SJSA1 (cell line): ENCODE measurements at places on chromosomes 7 and 10. TPM values are rescaled to one million over a fixed set of nuclear protein-coding genes. Genes with fewer than 3 reads are reported as not detected.

The CALHM1 gene
- not detected in 2 replicates for total RNA-seq

The NPSR1 gene
- not detected in 2 replicates for total RNA-seq

The SHTN1 gene
- 5.5 and 6.5 TPM in 2 replicates for total RNA-seq

The CPA1 gene
- total RNA-seq = not detected in 2 replicates

The COBL gene
- not detected in 2 replicates for total RNA-seq

The REPIN1 gene
- 55.7 and 62.4 TPM in 2 replicates for total RNA-seq

The NEUROD6 gene
- not detected in 2 replicates for total RNA-seq

DNA sequence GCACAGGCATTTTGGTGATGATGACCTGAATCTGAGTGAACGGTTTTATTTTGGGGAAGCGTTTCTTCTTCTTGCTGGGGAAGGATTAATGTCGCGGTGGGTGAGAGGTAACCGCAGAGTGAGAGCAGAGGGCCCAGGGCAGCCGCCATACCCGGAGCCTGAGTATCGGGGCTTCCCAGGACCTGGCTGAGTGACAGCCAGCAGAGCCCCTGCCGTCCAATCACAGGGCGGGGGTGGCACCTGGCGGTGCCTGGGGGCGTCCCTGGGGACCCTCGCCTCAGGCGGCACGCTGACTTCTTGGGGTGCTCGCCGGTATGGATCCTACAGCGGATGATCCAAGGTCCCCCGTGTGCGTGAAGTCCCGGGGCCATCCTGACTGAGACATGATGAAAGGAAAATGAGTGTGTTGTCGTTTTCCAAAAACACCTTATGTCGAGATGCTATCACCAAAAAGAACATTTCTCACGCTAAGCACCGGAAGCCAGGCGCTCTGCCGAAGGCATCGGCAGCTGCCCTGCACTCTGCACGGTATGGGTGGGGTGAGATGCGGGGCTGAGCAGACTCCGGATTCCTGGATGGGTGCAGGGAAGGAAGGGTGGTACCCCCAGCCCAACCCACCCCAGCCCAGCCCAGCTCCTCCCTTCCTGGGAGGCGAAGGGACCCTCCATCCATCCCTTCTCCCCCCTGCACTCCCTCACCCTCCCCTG lies 227.9 kb upstream of the SHH start:
- no peak overlapping the region for H3K27ac ChIP-seq
- H3K4me3 ChIP-seq = no peak overlapping the region
- no peak for DNase-seq
- H3K4me1 ChIP-seq = no peaks in the 10 kb centered on the region
- H3K36me3 ChIP-seq = no peaks in the 10 kb centered on the region
- H3K27me3 ChIP-seq = peaks cover 10% of the 10 kb centered on the region

DNA sequence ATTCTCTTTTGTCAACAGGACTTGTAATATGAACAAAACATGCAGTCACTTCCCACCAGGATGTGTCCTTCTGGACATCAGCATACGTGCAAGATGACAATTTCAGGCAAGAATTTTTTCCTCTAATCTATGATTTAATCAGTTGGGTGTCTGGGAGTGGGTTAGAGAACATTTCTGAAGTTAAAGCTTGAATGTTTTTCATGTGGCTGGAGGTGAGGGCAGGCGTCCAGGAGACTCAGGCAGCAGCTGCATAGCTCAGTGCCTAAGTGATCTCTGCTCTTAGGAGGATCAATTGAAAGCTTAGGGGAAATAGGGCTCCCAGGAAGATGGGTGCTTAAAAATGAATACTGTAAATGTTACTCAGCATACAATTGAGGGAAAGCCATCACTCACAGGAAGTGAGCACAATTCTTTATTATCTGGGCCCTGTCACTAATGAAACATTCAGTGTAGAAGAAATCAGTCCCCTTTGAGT lies 457.6 kb upstream of the KLF6 start:
- H3K36me3 ChIP-seq = no peaks in the 10 kb centered on the region
- peak overlapping the region; percentile 96 for H3K27ac ChIP-seq
- H3K4me1 ChIP-seq = peaks cover 51% of the 10 kb centered on the region
- H3K27me3 ChIP-seq = no peaks in the 10 kb centered on the region

DNA sequence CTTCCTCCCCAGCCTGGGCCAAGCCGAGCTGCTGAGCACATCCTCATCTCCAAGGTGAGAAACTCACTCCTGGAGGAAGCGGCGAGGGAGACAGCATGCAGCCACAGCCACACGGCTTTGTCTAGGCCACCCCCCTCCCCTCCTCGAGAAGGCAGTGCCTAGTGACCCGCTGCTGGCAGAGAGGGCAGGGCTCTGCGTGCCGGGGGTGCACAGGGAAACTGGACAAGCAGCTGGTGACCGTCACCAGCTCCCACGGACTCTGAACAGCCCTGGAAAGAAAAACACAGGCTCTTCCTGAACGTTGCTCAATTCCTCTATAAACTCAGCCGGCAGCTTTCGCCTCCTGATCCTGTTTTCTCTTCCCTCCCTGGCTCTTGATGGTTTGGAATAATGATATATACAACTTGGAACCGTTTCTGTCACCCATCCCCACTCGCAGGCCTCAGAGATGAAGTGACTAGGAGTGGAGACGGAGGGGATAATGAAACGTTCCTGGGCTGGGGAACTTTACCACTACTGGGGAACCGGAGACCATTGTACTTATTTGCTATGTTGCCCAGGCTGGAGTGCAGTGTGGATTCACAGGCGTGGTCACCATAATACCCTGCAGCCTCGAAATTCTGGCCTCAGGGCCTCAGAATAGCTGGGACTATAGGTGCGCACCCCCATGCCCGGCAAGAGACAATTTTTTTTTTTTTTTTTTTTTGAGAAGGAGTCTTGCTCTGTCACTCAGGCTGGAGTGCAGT lies 19.3 kb downstream of the PAPOLB start:
- no peaks in the 10 kb centered on the region for H3K36me3 ChIP-seq
- H3K4me1 ChIP-seq = no peaks in the 10 kb centered on the region
- H3K27ac ChIP-seq = no peak overlapping the region
- peaks cover 10% of the 10 kb centered on the region; the same call in 1 of the 2 replicates for H3K27me3 ChIP-seq

- H3K4me1 ChIP-seq = 0 out of 2 replicates have a peak, but pooled peaks cover 3% of the 10 kb centered on the region
- H3K36me3 ChIP-seq = no peaks in the 10 kb centered on the region
- no peak overlapping the region for H3K27ac ChIP-seq
These were observed 174.0 kb upstream of the TCF7L2 start for GRCh38 chr10:112775892-112776674.

- DNase-seq = no peak
- peaks cover 82% of the 10 kb centered on the region for H3K36me3 ChIP-seq
- no peak overlapping the region for H3K27ac ChIP-seq
- H3K4me3 ChIP-seq = no peak overlapping the region
- no peaks in the 10 kb centered on the region for H3K27me3 ChIP-seq
These were observed 18.1 kb downstream of the NOC3L start for GRCh38 chr10:94344522-94345122.

DNA sequence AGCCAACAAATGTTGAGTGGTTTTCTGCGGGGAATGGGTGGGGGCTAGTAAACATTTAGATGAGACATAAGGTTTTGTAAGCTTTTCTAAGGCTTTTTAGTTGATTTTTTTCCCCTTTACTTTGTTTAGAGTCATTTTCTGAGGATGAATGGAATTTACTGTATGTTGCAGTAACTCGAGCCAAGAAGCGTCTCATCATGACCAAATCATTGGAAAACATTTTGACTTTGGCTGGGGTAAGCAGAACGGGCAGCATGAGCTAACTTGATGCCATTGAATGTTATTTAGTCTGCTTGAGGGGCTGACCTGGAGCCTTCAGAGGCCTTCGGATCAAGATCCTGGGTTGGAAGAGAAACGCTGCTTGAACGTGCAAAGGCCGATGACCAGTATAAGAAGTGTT lies 37.3 kb downstream of the FBH1 start:
- peaks cover 91% of the 10 kb centered on the region for H3K36me3 ChIP-seq
- H3K4me1 ChIP-seq = no peaks in the 10 kb centered on the region
- no peak overlapping the region for H3K27ac ChIP-seq
- H3K4me3 ChIP-seq = no peak overlapping the region
- H3K27me3 ChIP-seq = no peaks in the 10 kb centered on the region
- DNase-seq = no peak

- H3K27ac ChIP-seq = no peak overlapping the region
- DNase-seq = no peak
- H3K4me1 ChIP-seq = no peaks in the 10 kb centered on the region
- H3K36me3 ChIP-seq = no peaks in the 10 kb centered on the region
- H3K4me3 ChIP-seq = no peak overlapping the region
These were observed 191.8 kb downstream of the HTR7 start for GRCh38 chr10:90665905-90666662.

GRCh38 chr10:118482393-118483331 lies 112.8 kb downstream of the PRLHR start:
- no peaks in the 10 kb centered on the region for H3K27me3 ChIP-seq
- H3K4me1 ChIP-seq = no peaks in the 10 kb centered on the region
- no peak for DNase-seq
- H3K4me3 ChIP-seq = no peak overlapping the region

GRCh38 chr10:107701943-107702342 lies 537.4 kb upstream of the SORCS1 start:
- H3K27me3 ChIP-seq = no peaks in the 10 kb centered on the region
- peak; percentile 4 for DNase-seq
- no peaks in the 10 kb centered on the region for H3K4me1 ChIP-seq
- H3K36me3 ChIP-seq = no peaks in the 10 kb centered on the region
- no peak overlapping the region for H3K4me3 ChIP-seq

- H3K27me3 ChIP-seq = no peaks in the 10 kb centered on the region
- peaks cover 7% of the 10 kb centered on the region; the same call in 1 of the 2 replicates for H3K4me1 ChIP-seq
- H3K4me3 ChIP-seq = no peak overlapping the region
- no peak for DNase-seq
- H3K27ac ChIP-seq = no peak overlapping the region
These were observed 410.1 kb downstream of the SUGCT start for GRCh38 chr7:40544871-40545303.

- no peaks in the 10 kb centered on the region for H3K4me1 ChIP-seq
- no peak overlapping the region for H3K4me3 ChIP-seq
- H3K27ac ChIP-seq = no peak overlapping the region
- 0 out of 2 replicates have a peak, but pooled peaks cover 5% of the 10 kb centered on the region for H3K27me3 ChIP-seq
These were observed 92.4 kb upstream of the SGCE start for GRCh38 chr7:94748376-94748775.

- H3K27me3 ChIP-seq = no peaks in the 10 kb centered on the region
- H3K4me3 ChIP-seq = no peak overlapping the region
- no peak overlapping the region for H3K27ac ChIP-seq
These were observed 47.3 kb upstream of the INSYN2A start for GRCh38 chr10:127243490-127244272.

DNA sequence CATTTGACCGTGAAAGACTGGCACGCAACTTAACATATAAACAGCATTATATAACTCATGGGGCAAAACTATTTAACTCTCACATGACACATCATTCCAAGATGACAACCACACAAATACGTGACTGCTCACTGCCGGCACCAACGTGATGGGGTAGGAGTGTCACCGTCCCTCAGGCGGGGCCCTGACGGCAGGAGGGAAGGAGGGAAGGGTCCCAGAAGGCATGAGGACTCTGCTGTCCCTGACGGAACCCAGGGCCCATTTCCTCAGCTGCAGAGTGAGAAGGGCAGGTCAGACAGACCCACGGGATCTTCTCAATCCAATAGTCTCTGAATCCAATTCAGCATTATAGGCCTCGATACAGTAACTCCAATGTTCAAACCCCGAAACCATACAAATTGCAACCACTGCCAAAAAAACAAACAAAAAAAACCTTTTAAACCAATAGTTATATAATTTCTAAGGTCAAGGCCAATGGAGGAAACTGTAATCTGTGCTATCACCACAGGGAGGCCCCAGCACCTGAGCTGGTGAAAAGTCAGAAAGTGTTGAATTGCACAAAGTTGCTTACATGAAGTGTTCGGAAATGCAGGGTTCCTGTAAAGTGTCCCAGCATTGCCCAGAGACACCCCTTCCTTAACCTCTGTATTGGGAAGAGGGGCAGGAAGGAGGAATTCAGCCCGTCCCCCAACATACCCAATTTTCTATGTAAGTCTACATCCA lies 137.4 kb downstream of the TNS3 start:
- no peak for DNase-seq
- H3K27me3 ChIP-seq = no peaks in the 10 kb centered on the region
- H3K4me1 ChIP-seq = peaks cover 24% of the 10 kb centered on the region
- no peak overlapping the region for H3K27ac ChIP-seq

GRCh38 chr7:2570021-2570420 lies 11.2 kb downstream of the IQCE start:
- no peak for DNase-seq
- no peaks in the 10 kb centered on the region for H3K27me3 ChIP-seq
- no peak overlapping the region for H3K27ac ChIP-seq

- H3K4me1 ChIP-seq = peaks cover 13% of the 10 kb centered on the region
- H3K4me3 ChIP-seq = no peak overlapping the region
- H3K27me3 ChIP-seq = no peaks in the 10 kb centered on the region
- H3K36me3 ChIP-seq = no peaks in the 10 kb centered on the region
These were observed 46.7 kb upstream of the PLCE1 start for GRCh38 chr10:93947055-93947454.

DNA sequence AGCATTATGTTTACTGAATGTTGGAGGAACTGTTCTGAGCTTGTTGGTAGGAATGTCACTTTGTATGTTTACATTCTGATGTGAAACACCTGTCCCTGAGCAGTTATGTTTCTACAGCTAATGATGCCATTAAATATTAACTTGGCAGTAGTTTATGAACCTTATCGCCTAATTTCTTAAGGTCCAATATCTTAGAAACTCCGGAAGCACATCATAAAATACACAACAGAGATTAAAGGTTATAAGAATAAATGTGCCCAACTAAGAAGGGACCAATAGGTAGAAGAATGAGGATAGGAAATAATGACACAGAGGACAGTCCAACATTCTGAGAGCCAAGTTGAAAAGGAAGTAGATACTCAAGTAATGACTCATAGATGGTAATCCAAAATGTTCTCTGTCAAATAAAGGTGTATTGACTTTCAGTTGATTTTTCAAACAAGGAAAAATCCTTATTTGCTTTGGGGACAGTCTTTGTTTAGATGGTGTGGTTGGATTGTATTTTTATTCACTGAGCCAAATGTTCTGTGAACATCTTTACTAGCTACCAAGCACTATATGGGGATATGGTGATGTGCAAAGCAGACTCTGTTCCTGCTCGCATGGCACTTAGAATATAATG lies 31.9 kb downstream of the LCOR start:
- no peak overlapping the region for H3K4me3 ChIP-seq
- peaks cover 20% of the 10 kb centered on the region for H3K36me3 ChIP-seq
- DNase-seq = peak; percentile 67
- H3K27me3 ChIP-seq = no peaks in the 10 kb centered on the region

GRCh38 chr10:133094866-133095265 lies 7.1 kb downstream of the ADGRA1 start:
- H3K4me3 ChIP-seq = no peak overlapping the region
- no peaks in the 10 kb centered on the region for H3K4me1 ChIP-seq
- peaks cover 50% of the 10 kb centered on the region; the same call in 1 of the 2 replicates for H3K27me3 ChIP-seq
- no peak for DNase-seq
- no peaks in the 10 kb centered on the region for H3K36me3 ChIP-seq
- no peak overlapping the region for H3K27ac ChIP-seq
